IMR-90 (cell line): ENCODE measurements at places on chromosomes 1 and 21. TPM values are rescaled to one million over a fixed set of nuclear protein-coding genes. Genes with fewer than 3 reads are reported as not detected.

GJA5 gene
- not detected in 2 replicates for total RNA-seq

- DNase-seq: no peak
These were observed 84.3 kb downstream of the UBIAD1 start for GRCh38 chr1:11357276-11357675.

DNA sequence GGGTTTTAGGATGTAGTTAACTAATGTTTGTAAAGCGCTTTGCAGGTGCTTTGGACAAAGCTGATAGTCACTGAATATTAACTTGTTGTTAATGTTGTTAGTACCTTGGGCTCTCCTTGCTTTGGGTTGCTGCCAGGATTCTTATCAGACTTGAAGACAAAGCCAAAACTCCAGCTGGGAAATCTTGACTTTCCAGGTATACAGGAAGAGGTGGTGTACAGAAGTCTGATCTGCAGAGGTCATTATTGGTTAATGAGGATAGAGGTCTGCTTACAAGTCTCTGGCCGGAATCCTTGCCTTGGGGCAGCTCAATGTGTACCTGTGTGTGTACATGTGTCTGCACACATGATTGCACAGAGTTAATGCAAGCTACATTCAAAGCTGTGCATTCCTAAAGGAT is 96.0 kb upstream of the POU3F1 start:
- no peak for DNase-seq

DNA sequence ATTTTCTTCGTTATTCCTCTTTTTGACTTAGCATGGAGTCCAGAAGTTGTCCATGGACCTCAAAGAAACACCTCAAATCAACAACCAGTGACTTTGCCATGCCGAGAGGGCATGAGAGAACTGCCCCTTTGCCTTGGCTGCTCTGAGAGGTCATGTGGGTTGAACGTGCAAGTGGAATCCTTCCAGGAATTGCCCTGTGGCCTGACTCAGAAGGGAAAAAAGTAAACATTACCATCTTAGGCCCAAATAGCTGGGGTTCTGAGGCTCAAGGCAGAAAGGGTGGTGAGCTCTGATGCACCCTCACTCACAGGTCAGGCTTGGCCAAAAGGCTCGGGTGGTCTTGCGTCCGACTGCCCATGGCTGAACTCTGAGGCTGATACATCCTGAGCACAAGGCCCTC is 15.1 kb downstream of the STUM start:
- DNase-seq: no peak

- DNase-seq: no peak
These were observed 2.5 kb downstream of the AGL start for GRCh38 chr1:99852648-99853047.
